ENCODE measurements at places on chromosomes 1 and 21. TPM values are rescaled to one million over a fixed set of nuclear protein-coding genes. Genes with fewer than 3 reads are reported as not detected.

Gene FALEC
- not detected for total RNA-seq

Gene UBE2G2
- 122 TPM for total RNA-seq

Gene SLC1A7
- total RNA-seq: not detected

Gene SELENBP1
- total RNA-seq: 11.6 TPM

Gene IGSF5
- total RNA-seq: not detected

Gene OR2T2
- not detected for total RNA-seq
